GOT3 (cell line): ENCODE measurements at places on chromosomes 6 and 20.
A peak's percentile ranks its signal among the peaks of the same experiment; 100 is the strongest.

DNA sequence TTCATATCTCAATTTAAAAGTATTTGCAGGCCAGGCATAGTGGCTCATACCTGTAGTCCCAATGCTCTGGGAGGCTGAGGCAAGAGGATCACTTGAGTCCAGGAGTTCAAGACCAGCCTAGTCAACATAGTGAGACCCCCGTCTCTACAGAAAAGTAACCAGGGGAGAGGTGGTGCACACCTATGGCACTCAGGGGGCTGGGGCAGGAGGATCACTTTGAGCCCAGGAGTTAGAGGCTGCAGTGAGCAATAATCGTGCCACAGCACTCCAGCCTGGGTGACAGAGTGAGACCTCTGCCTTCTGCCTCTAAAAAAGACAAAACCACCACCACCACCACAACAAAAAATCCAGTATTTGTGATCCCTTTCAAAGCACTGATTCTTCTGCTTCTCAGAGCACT lies 185.5 kb upstream of the QKI start:
- no peak for DNase-seq

- no peak for DNase-seq
These were observed 125.1 kb downstream of the JARID2 start for GRCh38 chr6:15370733-15371671.

- DNase-seq: peak; percentile 54
These were observed 177.8 kb upstream of the ECI2 start for GRCh38 chr6:4313044-4313686.

GRCh38 chr6:149153693-149154092 lies 163.8 kb upstream of the TAB2 start:
- DNase-seq: no peak

- no peak for DNase-seq
These were observed 30.0 kb upstream of the PTGIS start for GRCh38 chr20:49597825-49598395.

DNA sequence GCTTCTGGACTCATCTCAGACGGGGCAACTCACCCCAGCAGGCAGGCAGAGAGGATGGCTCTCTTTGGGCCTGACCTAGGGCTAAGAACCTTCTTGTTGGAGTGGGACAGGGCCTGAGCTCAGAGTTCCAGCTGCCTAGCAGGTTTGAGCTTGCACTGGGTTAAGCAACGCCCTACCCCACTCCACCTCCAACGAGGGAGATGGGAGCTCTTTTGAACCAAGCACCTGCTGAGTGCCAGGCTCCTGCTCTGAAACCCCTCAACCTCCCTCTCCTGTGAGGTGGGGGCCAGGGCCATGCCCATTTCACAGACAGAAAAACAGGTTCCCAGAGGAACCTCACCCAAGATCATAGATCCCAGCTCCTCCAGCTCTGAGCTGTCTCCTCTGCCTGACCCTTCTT lies 54.3 kb downstream of the SNAI1 start:
- no peak for DNase-seq

DNA sequence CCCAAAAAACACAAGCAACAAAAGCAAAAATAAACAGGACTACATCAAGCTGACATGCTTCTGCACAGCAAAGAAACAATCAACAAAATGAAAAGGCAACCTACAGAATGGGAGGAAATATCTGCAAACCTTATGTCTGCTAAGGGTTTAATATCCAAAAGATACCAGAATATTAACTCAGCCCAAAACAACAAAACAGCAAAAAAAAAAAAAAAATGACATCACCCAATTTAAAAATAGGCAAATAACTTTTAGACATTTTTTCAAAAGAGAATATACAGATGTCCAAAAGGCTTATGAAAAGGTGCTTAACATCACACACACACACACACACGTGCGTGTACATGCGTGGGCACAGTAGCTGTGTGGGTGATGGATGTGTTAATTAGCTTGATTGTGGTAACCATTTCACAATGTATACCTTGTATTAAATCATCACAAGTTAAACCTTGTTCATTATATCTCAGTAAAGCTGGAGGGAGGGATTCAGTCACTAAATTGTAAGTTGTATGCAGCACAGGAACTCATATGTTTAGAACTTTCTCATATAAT lies 52.4 kb downstream of the QKI start:
- no peak for DNase-seq

- DNase-seq: no peak
These were observed 78.4 kb downstream of the ADTRP start for GRCh38 chr6:11700118-11700718.

DNA sequence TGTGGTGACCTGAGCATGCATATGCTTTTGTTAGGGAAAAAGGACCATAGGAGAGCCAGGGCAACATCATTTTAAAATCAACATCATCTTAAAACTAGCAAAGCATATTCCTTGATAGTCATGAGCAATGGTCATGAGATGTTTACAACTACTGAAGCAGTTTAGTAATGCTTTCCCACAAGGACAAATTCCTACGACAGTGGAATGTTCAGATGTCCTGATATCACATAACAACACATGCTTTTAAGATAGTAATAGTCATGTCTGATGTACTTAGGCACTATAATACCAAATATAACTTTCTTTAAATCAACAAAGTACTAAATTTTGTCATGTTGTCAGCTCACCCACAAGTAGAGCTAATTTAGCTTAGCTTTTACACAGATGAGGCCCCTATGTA lies 370.3 kb downstream of the HTR1B start:
- no peak for DNase-seq

GRCh38 chr6:158531970-158532369 lies 27.9 kb upstream of the TMEM181 start:
- DNase-seq: no peak

GRCh38 chr6:156901309-156902019 lies 124.3 kb downstream of the ARID1B start:
- DNase-seq: no peak

GRCh38 chr20:32663335-32664011 lies 10.3 kb downstream of the C20orf203 start:
- no peak for DNase-seq

GRCh38 chr6:25485821-25486534 lies 166.0 kb upstream of the SCGN start:
- no peak for DNase-seq

GRCh38 chr6:33815854-33816253 lies 12.1 kb upstream of the MLN start:
- DNase-seq: no peak

- no peak for DNase-seq
These were observed 28.9 kb downstream of the SLC17A5 start for GRCh38 chr6:73624896-73625295.

DNA sequence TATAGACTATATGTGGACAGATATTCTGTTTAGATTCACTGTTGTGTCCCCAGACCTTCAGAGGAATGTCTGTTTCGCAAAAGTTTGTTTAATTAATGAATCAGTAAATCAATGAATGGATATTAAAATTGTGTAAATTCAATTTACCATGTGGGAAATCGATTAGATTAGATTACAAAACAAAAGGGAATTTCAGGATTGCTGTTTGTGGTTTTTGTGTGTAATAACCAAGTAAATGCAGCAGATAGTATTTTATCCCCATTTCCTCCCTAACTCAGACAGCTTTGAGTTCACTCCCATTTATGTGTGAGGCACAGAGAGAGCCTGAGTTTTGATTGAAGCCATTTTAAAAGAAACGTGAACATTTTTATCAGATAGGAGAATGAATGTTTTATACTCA lies 214.8 kb downstream of the ADGB start:
- DNase-seq: no peak

GRCh38 chr6:10201606-10202510 lies 213.0 kb downstream of the TFAP2A start:
- no peak for DNase-seq

- DNase-seq: no peak
These were observed 41.3 kb downstream of the EDN1 start for GRCh38 chr6:12331474-12331873.

DNA sequence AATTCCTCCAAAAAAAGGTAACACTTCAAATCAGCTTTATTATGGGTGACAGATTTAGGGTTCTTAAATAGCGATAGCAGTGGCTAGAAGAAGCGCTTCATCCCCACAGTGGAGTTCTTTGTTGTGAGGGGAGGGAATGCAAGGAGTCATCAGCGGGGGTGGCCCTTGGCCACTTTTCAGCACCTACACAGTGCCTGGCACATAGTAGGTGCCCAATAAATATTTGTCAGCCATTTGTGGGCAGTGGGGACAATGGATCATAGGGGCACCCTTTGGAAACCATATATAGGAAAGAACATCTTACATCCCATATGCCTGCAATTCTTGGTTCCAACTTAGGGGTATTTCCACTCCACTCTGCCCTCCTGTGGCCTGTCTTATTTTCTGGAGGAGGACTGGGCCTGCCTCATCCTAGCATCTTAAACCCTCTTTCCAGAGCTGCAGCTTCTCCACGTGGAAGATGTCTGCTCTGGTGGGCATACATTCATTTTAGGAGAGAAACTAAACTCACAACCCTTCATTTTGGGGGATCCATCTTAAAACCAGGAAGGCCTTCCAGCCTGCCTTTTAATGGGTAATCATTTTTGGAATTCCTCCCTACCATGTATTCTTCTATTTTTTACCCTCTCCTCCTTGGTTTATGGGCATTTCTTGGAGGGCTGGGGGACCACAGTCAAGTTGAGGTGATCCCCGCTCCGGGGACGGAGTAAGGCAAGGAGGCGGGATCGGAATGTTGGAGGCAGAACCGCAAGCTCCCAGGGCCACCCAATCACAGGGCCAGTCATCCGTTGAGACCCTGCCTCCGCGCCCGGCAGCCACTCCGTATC lies 2.6 kb upstream of the GPSM3 start:
- DNase-seq: no peak

DNA sequence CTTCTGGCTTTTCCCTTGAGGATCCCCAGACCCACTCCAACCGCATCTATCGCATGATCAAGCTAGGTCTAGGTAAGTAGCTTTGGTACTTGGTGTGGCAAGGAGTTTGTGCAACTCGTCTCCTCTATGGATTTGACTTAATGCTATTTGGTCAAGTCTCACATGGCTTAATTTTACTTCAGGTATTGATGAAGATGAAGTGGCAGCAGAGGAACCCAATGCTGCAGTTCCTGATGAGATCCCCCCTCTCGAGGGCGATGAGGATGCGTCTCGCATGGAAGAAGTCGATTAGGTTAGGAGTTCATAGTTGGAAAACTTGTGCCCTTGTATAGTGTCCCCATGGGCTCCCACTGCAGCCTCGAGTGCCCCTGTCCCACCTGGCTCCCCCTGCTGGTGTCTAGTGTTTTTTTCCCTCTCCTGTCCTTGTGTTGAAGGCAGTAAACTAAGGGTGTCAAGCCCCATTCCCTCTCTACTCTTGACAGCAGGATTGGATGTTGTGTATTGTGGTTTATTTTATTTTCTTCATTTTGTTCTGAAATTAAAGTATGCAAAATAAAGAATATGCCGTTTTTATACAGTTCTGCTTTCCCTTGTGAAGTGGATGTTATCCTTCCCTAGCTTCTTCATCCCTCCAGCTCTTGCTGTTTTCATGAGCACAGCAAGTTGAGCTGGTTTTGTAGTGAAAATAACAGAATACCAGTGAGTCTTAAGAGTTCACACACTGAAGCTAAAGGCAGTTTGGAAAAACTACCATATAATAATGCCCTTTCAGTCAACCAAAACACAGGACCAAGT lies 3.8 kb downstream of the SLC35B2 start:
- peak; percentile 17 for DNase-seq

DNA sequence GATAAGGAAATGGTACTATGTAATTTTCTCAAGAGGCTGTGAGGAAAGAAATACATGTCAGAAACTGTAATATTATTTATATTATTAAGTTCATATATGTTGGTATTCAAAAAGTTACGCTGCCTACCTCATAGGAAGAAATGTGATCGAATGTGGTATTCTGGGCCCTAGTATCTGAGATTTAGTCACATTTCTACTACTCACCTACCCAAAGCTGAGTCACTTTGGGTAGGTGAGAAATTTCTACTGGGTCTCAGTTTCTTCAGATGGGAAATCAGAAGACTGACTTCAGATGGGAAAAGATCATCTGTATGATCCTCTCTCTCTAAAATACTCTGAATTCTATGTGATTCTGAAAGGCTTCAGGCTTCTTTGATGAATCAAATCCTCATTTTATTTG lies 411.0 kb downstream of the SYNE1 start:
- no peak for DNase-seq

GRCh38 chr6:45477278-45477677 lies 99.5 kb upstream of the SUPT3H start:
- DNase-seq: no peak

- DNase-seq: no peak
These were observed 206.8 kb downstream of the SIM1 start for GRCh38 chr6:100257793-100258395.

DNA sequence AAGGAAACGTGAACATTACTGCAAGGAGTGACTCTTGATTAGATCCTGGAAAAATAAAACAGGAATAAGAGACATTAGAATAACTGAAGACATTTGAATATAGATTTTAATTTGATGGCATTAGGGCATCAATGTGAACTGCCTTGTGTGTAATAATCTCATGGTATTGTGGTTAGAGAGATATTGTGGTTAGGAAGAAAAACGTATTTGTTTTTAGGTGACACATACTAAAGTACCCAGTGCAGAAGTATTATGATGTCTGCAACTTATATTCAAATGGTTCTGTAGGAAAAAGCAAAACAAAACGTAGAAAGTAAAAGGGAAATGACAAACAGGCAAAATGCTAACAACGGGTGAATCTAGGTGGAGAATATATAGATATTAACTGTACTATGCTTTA lies 65.9 kb upstream of the OGFRL1 start:
- DNase-seq: no peak

- no peak for DNase-seq
These were observed 15.9 kb downstream of the TMEM200A start for GRCh38 chr6:130381459-130382380.

- no peak for DNase-seq
These were observed 114.1 kb downstream of the LRFN2 start for GRCh38 chr6:40473026-40473425.

DNA sequence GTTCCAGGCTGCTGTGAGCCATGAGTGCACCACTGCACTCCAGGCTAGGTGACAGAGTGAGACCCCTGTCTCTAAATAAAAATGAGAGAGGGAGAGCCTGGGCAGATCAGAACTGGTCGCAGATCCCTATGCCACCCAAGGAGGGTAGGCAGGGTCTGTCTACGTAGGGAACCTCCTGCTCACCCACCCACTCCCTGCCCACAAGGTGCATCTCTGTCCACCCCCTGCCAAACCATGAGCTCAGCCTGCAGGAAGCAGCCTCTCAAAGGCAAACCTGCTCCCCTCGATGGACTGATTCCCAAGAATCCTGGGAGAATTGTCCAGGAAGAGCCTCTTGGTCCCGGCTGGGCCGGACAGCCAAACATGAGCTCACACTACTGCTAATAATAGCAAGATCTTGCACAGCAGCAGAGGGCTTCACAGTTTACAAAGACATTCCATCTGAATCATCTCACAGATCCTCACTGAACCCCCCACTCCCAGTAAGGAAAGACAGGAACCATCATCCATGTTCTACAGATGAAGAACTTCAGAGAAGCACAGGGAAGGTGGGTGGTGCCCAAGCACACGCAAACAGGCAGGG lies 27.8 kb upstream of the TLDC2 start:
- peak; percentile 35 for DNase-seq
